NCI-H1417 (cell line): ENCODE measurements at places on chromosomes 11 and 22.

GRCh38 chr11:7435176-7435575 lies 50.1 kb upstream of the OLFML1 start:
- DNase-seq: no peak

DNA sequence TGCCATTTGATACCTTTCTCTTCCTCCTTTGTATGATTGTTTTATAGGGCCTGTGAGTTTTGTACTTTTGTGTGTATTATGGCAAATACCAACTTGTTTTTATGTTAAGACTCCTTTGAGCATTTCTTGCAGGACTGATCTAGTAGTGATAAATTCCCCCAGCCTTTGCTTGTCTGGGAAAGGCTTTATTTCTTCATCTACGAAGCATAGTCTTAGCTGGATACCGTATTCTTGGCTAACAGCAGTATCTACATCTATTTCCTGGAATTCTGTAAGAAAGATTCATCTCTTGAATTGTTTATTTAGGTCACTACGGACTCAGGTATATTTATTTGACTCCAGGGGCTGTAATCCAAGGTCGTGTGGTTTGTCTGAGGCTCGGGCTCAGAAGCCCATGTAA lies 6.0 kb upstream of the NDUFS8 start:
- no peak for DNase-seq

DNA sequence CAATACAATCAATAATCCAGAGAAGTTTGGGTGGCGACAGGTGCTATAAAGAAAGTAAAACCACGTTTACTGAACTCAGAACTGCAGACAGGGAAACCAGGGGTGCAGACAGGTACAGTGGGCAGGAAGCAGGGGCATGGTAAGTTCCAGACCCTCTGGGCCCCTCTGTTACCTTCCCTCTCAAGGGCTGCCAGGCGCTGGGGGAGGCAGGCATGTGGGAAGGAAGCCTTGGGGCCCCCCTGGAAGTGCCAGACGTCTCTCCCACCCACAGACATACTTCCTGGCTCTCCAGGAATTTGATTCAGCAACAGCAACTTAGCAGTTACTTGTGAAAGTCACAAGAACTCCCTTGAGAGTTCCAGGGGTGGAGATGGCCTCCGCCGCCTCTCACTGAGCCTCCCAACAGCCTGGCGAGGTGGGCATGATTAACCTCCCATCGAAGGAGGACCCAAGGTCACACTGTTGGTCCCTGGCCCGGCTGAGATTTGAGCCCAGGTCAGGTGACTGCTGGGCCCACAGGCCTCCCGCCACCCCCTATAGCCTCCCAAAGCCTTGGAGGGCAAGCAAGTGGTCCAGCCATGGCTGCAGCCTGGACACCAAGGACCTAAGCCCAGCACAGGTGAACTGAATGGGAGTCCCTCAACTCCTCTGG lies 14.1 kb upstream of the TSKU start:
- DNase-seq: no peak

DNA sequence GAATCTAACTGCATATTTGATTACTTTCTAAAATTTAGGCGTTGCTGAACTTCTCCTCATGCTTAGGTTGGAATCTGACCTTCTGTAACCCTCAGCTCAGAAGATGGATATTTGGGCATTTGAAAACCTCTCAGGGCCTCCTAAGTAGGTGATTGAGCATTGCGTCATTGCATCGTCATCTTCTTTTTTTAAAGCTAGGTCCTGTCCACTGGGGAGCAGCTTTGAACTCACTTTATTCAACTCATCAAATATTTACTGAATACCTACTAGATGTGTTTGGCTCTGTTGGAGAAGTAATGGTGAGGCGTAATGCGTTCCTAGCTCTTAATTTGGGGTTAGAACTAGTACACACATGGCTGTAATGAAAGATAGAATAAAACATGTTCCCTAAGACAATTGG lies 56.8 kb downstream of the ZBTB16 start:
- no peak for DNase-seq

GRCh38 chr11:19992162-19992561 lies 168.1 kb downstream of the DBX1 start:
- no peak for DNase-seq

GRCh38 chr22:41382610-41383009 lies 868 bp downstream of the TEF start:
- DNase-seq: no peak

GRCh38 chr11:14977101-14977880 lies 5.1 kb upstream of the CALCA start:
- DNase-seq: no peak

- peak; percentile 37 for DNase-seq
Measured at GRCh38 chr22:29701155-29701999, 18.4 kb upstream of the CABP7 start.

DNA sequence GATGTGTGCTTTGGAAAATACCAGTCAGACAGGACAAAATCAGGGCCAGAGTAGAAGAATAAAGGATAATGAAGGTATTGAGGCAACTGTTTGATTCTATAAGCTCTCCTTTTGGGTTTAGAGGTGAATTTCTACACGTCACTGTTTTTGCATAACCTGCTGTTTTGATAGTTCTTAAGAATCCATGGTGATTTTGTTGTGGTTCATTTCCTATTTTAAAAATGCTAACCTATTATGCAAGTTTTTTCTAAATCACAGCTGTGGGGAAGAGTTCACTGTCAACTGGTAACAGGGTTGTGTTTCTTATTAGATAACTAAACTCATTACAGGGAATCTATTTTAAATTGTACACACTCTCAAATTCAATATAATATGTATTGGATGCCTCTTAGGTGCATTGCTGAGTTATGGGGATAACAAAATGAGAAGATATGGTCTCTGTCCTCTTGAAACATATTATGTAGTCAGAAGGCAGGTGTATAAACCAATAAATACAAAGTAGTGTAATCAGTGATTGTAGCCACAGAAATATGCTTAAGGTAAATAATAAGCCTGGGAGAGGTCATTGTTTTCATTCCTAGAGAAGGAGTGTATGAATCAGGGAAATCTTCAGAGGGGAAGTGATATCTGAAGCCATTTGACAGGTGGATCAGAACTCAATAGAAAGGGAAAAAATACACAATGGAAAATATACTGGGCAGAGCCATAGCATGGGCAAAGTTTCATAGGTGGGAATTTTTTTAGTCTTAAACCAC lies 192.5 kb downstream of the FAT3 start:
- DNase-seq: no peak

DNA sequence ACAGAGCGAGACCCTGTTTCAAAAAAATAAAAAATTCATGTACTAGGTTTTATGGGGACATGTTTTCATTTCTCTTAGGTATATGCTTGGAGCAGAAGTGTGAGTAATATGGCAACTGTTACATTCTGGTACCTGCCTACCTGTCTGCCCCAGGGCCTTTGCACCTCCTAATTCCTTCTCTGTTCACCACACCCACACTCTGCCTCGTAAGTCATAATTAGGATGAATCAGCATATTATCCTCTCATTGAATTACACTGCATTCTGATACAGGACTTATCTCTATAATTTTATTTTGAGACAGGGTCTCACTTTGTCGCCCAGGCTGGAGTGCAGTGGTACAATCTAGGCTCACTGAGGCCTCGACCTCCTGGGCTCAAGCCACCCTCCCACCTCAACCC lies 3.1 kb upstream of the RAPSN start:
- no peak for DNase-seq

- DNase-seq: no peak
Measured at GRCh38 chr11:78031629-78032028, 8.6 kb upstream of the KCTD14 start.

GRCh38 chr22:28994522-28994921 lies 67.1 kb downstream of the C22orf31 start:
- DNase-seq: peak; percentile 65

DNA sequence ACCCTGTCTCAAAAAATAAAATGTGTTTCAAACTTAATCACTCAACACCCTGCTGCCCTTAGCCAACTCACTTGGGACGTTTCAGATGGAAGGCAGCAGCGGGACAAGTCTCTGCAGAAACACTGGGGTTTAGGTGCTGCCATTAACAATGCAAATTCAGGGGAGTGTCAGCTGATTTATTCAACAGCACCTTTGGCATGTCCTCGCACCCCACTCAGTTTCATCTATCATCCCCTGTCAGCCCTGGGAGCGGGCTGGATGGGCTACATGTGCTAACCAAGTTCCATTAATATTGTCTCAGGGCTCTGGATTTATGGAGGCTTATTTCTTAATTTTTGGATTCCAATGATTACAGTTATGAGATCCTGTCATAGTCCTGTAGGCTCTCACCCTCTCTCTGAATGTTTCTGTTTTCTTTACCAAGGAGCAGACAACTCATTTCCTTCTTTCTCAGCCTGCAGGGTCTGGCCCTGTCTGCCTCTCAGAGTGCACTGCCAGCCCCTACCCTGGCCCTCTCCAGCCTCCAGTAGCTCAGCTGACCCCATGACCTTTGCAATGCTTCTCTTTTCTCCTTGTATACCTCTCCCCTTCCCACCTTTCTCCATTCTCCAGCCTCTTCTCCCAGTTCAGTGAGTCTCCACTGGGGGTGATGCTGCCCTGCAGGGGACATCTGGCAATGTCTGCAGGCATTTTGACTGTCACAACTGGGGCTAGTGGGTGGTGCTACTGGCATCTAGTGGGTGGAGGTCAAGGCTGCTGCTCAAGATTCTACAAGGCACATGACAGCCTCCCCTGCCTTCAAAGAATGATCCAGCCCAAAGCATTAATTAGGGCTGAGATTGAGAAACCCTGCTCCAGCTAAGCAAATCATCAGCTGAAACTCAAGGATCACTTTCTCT lies 79.0 kb downstream of the APIP start:
- no peak for DNase-seq

GRCh38 chr11:26187639-26188038 lies 144.3 kb upstream of the ANO3 start:
- DNase-seq: no peak
